ENCODE measurements at places on chromosomes 6 and 20.

DNA sequence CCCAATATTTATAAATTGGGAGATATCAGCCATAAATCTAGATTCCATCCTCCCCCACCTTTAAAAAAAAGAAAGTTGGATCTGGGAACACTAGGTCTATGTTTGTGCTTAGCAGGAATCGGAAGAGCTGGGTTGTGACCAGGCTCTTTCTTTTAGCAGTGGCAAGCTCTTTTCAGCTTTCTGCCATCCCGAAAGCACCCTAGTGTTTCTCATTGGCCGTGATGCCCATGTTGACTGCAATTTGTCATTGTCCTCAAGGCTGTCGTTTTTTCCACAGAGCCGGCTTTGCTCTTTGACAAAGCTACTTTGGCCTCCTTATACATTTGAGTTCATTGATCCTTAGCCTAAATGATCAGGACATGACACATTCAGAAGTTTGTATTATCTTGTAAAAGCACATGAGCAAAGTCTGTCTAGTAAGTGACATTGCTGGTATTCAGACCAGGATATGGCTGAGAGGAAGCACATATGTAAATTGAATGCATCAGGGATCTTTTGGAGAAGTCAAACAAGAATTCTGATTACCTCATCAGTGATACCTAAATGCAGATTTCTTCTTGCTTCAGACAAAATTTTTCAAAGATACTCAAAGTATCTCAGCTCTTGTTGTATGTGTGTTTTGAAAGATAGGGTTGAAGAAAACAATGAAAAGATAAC is 50.1 kb downstream of the CARMIL1 start:
- no peak for DNase-seq

DNA sequence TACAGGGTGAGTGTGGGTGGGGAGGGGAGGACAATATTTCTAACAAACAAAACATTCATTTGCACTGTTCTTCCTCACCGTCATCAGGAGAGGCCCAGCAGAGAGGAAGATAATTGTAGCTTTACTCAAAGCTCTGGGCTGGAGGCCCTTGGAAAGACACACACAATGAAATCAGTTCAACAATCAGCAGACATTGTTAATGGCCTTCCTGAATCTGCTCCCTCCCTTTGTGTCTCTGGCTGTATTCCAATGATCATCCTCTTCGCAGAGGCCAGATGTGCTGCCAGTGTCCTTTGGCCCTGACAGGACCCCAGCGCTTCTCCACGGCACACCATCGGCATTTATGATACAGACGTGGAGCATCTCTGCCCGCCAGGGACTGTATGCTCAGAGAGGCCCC is 44.6 kb upstream of the LRFN2 start:
- no peak for DNase-seq

GRCh38 chr6:27684264-27685211 is 211.6 kb upstream of the ZNF184 start:
- DNase-seq = peak; percentile 50

DNA sequence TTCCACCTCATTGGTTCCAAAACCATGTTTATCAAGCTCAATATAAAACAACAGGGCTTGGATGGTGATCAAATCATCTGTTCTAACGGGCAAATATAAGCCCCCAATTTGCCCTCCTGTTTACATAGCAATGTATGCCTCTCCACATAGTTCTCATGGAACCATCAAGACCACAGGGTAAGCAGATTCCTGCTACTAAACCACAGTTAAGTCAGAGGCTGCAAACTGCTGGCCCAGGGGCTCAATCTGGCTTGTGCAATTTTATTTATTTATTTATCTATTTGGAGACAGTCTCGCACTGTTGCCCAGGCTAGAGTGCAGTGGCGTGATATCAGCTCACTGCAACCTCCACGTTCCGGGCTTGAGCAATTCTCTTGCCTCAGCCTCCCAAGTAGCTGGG is 18.9 kb upstream of the MTHFD1L start:
- no peak for DNase-seq
